ENCODE measurements at places on chromosomes 3 and 15.

- no peak for DNase-seq
Observed at GRCh38 chr3:12345141-12345561, 56.3 kb downstream of the PPARG start.

GRCh38 chr3:115470254-115470653 is 153.1 kb upstream of the GAP43 start:
- DNase-seq: no peak

DNA sequence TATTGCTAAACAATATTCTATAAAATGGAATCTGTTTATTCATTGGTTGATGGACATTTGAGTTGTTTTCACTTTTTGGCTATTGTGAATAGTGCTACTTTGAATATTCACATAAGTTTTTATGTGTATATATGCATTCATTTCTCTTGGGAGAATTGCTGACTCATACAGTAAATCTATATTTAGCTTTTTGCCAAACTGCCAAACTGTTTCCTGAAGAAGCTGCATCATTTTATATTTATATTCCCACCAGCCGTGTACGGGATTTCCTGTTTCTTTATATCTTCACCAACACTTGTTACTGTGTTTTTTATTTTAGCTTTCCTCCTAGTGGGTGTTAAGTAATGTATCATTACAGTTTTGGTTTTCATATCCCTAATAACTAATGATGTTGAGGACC is 12.5 kb upstream of the TCAIM start:
- DNase-seq: no peak

GRCh38 chr3:15216501-15216900 is 10.5 kb downstream of the CAPN7 start:
- no peak for DNase-seq

GRCh38 chr3:18872466-18872865 is 275.8 kb upstream of the KCNH8 start:
- DNase-seq: no peak

All from dorsolateral prefrontal cortex (tissue), 122 donors.